ENCODE measurements at places on chromosomes 16 and 17.

- DNase-seq = no peak
Observed at GRCh38 chr17:5557485-5557884, 26.8 kb downstream of the NLRP1 start.

DNA sequence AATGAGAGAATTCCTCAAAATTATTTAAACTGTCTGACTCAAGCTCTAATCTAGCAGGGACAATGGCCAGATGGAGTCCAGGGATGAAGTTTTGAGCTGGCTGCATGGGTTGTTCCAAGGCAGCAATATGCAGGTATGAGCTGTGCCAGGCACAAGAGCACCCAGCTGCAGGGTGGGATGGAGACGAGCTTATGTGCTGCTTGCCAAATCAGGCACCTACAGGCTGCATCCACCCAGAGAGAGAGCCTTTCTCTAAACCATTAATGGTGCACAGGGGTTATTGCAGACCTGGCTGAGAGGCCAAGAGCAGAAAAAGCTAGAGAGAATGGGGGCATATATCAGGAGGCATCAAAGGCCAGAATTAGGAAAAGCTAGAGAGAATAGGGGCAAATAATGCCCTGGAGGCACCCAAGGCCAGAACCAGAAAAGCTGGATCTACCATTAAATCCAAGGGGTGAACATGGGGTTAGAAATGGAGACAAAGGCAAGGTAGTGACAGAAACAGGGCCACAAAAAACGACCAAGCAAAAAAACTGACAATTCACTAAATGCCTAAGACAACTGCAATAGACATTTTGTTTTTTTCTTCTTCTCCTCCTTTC lies 11.0 kb downstream of the KRT33A start:
- DNase-seq = no peak

DNA sequence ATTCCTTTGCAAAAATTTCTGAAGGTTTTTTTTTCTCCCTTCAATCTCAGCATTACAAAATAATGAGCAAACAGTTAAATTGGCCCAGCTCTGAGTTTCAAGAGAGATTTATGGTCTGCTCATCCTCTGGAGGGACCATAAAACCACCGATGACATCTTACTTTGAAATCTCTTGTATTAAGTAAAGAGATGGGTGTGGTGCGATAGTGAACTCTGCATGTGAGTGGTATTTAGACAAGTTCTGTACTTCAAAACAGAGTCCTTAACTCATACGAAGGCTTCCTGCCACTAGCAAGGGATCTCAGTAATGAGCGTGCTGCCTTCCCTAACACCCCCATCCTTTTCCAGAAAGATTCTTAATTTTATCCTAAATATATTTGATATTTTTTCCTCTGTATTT lies 2.1 kb downstream of the FAM20A start:
- no peak for DNase-seq

DNA sequence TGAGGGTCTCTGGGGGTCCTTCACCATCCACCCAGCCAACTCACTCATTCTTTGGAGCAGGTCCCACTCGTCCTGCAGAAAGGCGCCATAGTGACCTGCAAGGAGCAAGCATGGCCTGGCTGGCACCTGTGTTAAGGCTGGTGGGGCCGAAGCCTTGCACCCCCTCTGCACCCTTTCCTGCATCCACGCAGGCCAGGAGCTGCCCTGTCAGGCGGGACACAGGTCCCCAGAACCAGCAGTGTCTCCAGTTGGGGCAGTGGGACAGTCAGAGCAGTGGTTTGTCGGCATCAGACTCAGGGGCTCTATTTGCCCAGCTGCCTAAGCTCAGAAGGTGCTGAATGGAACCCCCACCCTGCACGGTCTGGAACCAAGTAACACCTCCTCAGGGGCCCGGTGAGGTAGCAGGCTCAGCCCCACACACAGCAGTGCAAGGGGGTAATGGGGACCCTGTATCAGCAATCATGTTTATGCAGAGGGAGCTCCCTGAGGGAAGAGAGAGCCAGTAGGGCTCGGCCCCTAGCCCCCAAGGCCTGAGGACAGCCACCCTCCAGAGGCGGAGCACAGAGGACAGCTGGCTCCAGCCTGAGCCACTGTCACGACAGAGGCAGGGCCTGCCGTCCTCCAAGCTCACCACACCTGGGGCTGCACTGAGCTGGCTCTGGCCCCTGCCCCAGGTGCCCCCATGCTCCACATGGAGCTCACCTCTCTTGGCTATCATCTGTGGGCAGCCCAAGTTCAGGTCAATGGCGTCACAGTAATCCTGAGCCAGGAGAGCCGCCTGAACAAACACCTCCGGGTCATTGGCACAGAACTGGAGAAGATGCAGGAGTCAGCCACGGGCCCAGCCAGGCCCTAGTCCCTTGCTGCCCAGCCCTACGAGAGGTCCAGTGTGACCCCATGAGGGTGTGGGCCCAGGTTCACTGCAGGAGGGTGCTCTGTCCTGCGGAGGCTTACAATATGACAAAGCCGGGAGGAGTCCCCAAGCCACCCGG lies 1.9 kb downstream of the DUS1L start:
- DNase-seq = no peak

DNA sequence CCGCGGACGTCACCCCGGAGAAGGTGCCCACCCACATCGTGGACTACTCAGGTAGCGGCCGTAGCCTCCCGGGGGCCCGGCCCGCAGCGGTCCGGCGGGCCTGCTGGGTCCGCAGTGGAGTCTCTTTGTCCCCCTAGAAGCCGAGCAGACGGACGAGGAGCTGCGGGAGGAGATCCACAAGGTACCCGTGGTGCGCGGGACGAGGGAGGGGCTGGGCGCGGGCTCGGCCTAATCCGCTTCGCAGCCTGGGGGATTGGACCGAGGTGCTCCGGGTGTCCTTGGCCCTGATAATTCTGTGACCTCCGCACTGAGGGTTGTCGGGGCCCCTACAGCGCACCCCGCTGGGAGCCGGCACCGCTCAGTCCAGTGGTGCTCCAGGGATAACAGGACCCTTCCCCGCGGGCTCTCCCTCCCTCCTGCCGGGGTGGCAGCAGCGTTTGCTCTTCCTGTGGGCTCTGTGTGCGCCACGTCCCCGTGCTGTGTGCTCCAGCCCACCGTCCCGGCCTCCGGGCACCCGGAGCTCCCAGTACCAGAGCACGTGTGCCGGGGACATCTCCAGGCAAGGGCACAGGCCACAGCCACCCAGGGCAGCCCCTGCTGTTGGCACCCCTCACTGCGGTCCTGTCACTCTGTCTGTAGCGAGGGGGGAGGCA lies 713 bp downstream of the RHOT2 start:
- DNase-seq = no peak

GRCh38 chr16:64771273-64771672 lies 350.6 kb downstream of the CDH11 start:
- DNase-seq = no peak

DNA sequence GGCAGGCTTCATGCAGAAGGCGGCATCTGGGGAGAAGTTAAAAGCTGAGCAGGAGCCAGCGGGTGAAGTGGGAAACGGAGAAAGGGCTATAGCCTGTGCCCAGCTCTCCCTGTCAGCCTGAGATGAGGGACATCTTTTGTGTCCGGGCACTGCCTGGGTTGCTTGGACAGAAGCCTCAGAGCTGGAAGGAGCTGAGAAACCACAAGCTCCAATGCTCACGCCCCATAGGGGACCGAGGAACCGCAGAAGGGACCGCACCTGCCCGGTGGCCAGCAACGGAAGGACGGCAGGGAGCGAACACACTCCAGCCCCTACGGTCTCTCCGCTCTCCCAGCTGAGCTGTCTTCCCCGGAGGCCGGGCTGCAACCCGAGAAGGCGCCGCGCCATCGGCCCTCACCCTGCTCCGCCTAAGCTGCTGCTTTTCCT lies 175.8 kb downstream of the NPIPB11 start:
- DNase-seq = no peak

DNA sequence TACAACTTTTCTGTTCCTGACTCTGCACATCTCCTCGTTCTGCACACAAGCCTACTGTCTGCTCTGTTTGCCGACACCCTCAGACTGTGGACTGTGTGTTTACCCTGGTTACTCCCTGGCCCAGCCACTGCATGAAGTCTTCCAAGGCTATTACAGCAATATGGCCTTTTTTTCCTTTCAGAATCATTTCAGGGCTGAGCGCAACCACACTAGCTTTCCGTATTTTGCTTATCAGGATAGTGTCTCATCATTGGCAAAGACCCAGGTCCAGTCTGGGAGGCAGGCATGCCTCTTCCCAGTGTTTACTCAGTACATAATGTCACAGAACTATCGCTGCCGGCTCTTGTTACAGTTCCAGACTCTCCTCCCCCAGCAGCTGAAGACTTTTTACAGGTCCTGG lies 10.1 kb downstream of the DNAH9 start:
- DNase-seq = no peak

- no peak for DNase-seq
Observed at GRCh38 chr17:79627184-79627765, 16.4 kb upstream of the RBFOX3 start.

- no peak for DNase-seq
Observed at GRCh38 chr17:43568506-43569082, 22.5 kb upstream of the ETV4 start.

GRCh38 chr16:47247690-47248089 lies 103.9 kb upstream of the NETO2 start:
- DNase-seq = no peak

DNA sequence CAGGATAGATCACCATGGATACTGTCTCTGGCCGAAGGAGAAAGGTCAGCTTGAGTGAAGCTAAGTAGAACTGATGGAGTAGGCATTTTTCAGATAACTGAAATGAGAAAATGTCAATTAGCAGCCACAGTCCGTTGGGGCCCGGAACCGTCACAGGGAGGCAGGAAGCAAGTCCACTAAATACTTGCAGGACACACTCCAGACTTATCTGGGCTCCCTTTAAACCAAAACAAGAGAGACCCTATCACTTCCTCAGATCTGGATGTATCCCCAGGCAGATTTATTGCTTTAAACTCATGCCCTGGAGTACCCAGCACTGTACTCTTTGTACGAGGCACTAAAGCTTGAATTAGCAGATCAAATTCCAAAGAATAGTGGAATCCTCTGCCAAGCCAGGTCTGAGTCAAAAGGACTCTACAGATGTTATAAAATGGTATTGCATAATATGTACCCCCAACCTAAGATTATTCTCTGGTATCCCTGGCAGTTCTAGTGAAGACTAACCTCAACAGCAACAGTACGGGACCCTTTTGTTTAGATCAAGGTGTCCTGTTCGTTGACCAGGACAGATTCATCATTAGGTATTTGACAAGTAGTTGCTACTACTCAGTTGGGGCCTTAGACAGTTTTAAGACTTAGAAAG lies 8.1 kb downstream of the ZP2 start:
- DNase-seq = no peak

- DNase-seq = no peak
Observed at GRCh38 chr17:1871756-1872155, 42.0 kb downstream of the RPA1 start.

DNA sequence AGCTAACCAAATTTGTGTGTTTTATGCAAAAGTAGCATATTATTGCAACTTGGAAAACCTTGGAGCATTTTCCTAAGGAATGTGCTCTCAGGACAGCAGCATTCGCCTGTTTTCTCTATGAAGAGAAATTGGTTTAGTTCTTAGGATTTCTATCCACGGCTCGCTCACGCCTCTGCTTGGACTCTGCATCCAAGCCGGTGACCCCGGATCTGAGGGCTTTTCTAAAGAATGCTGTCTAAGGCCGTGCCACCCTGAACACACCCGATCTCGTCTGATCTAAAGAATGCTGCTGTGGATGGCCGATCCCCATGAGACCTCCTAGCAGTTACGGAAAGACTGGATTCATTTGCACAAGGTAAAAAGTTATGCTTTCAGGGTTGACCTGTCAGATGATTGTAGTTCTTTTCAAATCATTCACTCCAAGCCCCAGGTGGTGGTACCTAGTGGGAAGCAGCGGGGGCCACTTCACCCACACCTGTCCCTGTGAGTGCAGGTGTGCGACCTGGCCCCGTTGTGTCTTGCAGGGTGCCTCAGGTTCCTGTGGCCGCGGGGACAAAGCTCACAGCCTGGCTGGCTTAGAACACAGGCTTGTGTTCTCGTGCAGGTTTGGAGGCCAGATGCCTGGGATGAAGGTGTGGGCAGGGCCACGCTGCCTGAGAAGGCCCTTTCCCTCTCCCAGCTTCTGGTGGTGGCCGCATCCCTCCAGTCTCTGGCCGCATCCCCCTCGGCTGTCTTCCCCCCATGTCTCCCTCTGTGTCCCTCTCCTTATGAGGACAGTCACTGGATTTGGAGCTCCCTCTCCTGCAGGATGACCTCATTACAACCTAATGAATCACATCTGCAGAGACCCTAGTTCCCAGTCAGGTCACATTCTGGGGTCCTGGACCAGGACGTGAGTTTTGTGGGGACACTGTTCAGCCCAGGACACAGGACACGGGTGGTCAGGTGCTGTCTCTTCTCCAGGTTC lies 71.1 kb downstream of the BANP start:
- no peak for DNase-seq

- no peak for DNase-seq
Observed at GRCh38 chr17:75044716-75045115, 2.1 kb downstream of the ATP5PD start.

DNA sequence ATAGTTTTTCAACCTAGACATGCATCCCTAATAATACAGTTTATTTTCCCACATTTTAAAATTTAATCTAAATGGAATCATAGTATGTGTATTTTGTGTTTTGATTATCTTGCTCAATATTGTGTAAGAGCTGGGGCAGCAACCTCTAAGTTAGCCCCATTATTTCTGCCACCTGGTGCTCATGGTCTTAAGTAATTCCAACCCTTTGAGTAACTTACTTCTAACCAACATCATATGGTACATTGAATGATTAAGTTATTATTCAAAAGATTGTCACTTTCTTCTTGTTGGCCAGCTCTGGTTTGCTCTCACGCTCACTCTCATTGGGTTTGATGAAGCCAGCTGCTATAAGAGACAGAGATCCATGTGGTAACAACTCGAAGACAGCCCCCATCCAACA lies 3.9 kb upstream of the KRTAP4-3 start:
- no peak for DNase-seq

GRCh38 chr16:24511174-24511573 lies 28.2 kb upstream of the RBBP6 start:
- DNase-seq = no peak

DNA sequence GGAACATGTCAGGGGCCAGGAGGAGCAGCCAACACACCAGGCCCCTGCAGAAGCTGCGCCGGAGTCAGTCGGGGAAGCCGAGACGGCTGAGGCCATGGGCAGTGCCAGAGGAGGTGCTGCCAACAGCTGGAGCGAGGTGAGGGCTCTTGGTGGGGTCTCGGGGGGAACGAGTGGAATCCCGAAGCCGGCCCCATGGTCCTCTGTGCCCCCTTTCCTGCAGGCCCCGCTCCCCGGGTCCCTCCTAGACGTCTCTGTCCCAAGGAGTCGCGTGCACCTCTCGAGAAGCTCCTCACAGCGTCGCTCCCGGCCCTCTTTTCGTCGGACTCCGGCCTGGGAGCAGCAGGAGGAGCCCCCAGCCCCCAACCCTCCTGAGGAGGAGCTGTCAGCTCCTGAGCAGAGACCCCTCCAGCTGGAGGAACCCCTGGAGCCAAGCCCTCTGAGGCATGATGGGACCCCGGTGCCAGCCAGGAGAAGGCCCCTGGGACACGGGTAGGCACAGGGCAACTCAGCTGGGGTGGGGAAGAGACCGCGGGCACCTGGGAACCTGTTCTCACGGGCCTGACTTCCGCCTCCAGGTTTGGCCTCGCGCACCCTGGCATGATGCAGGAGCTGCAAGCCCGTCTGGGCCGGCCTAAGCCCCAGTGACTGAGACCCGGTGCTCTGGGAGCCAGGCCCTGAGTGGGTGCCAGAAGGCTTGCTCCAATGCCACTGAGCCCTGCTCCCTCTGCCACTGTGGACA lies 3.6 kb downstream of the APOBR start:
- DNase-seq = no peak

- DNase-seq = no peak
Observed at GRCh38 chr16:19588661-19589060, 33.2 kb downstream of the VPS35L start.

GRCh38 chr16:27841061-27841801 lies 222.3 kb downstream of the GSG1L start:
- DNase-seq = no peak

GRCh38 chr17:49437696-49438435 lies 23.2 kb upstream of the PHB1 start:
- no peak for DNase-seq
